ENCODE measurements at places on chromosomes 13 and 19.
A peak's percentile ranks its signal among the peaks of the same experiment; 100 is the strongest.

DNA sequence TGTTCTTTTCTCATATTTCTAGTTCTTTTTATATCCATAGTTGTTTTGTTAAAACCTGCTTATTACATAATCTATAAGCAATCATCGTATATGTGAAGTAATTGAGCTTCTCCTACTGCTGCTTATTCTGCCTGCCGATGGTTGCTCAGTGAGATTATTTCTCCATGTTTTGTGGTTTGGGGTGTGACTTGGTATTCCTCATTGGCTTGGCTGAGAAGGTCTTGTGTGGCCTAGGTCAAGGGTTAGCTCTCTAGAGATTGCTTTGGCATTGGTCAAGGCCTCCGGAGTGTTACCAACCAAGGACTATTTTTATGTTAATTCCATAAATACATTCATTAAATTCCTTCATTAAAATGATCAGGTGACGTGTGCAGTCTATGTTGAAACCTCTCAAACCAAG, 302.8 kb downstream of the MYO16 start:
- no peak for DNase-seq

- DNase-seq, result peak; percentile 14
These were observed 17.7 kb downstream of the CCDC97 start for GRCh38 chr19:41327576-41328156.

- DNase-seq, result no peak
These were observed 437.9 kb downstream of the KLF12 start for GRCh38 chr13:73696271-73696670.

GRCh38 chr19:40424637-40425449, 949 bp downstream of the SERTAD1 start:
- peak; percentile 87 for DNase-seq

GRCh38 chr13:25674371-25674770, 302.6 kb downstream of the ATP8A2 start:
- no peak for DNase-seq

DNA sequence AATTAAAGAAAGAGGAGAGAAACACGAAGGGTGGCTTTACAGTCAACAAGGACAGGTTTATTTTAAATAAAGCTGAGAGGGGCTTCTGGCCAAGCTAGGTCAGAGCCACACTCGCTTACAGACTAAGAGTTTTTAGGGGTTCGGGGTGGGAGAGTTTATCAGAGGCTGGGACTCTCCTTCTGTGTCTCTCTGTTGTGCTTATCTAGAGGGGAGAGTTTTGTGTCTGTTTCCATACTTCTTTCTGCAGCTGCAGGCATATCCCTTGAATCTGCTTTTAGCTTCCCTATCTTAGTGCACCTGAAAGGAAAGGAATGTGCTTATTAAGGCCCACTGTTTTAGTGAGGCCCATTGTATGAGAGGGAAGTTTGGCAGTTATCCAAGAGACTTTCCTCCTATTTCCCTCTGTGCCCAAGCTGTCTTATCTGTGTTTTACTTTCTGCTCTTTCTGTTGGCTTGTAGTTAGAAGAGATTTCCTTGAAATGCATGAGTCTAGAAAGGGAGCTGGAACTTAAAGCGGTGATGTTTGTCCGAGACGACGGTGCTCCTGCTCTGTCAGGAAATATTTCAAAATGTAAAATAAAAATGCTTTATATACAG, 275.3 kb downstream of the KCTD12 start:
- DNase-seq, result no peak

DNA sequence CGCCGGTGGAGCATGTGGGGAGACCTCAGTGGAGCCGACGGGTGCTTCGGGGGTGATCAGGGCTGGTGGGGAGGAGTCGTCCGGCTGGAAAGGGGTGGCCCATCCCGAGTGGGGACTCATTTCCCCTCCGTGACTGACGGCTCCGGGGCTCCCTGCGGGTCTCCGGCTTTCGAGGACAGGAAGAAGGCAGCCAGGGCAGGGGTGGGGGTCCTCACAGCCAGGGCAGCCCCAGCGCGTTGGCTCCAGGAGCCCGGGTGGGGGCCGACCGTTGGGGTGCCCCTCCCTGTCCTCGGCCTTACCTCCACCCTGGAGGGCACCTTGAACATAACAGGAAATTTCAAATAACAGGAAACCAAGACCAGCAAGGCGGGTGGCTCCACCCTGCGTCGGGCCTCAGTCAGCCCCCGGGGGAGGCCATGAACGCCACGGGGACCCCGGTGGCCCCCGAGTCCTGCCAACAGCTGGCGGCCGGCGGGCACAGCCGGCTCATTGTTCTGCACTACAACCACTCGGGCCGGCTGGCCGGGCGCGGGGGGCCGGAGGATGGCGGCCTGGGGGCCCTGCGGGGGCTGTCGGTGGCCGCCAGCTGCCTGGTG, at the start of gene S1PR4:
S1PR4 (plus strand) TSS at position 393 of the 596 bp plus-strand sequence; CDS start at position 417, 24 bp downstream.
- DNase-seq, result no peak

- no peak for DNase-seq
These were observed 60.8 kb downstream of the CCNA1 start for GRCh38 chr13:36493046-36493445.

- peak; percentile 72 for DNase-seq
These were observed 9.8 kb downstream of the PARP4 start for GRCh38 chr13:24502533-24503378.

- no peak for DNase-seq
These were observed 21.2 kb upstream of the UBAC2 start for GRCh38 chr13:99179460-99179859.

GRCh38 chr19:45177817-45178261, at the start of gene TRAPPC6A:
Gene TRAPPC6A (minus strand): TSS chr19:45178237. CDS start chr19:45178218, 19 bp downstream.
- no peak for DNase-seq

DNA sequence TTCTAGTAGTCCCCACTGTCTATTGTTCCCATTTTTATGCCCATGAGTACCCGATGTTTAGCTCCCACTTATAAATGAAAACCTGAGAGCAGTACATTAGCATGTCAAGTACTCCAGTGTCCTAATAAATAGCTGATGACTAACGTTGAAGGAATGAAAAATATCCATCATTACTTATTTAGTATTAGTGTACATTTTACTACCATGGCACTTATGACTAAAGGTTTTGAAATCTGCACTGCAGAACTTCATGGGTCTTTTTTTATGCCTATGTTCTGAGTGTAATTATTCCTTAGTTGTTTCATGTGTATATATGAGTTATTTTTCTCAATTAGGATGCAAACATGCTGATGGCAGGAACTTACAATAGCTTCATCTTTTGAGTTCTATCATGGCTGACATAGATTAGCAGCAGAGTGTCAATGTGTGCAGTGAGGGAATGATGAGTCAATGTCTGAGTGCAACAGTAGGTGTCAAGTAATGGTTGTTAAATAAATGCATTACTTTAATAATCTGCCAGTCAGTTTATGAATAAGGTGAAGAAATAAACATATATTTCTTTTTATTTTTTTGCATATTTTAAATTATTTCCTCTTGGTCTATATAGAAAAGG, 188.4 kb downstream of the ITGBL1 start:
- peak; percentile 3 for DNase-seq

DNA sequence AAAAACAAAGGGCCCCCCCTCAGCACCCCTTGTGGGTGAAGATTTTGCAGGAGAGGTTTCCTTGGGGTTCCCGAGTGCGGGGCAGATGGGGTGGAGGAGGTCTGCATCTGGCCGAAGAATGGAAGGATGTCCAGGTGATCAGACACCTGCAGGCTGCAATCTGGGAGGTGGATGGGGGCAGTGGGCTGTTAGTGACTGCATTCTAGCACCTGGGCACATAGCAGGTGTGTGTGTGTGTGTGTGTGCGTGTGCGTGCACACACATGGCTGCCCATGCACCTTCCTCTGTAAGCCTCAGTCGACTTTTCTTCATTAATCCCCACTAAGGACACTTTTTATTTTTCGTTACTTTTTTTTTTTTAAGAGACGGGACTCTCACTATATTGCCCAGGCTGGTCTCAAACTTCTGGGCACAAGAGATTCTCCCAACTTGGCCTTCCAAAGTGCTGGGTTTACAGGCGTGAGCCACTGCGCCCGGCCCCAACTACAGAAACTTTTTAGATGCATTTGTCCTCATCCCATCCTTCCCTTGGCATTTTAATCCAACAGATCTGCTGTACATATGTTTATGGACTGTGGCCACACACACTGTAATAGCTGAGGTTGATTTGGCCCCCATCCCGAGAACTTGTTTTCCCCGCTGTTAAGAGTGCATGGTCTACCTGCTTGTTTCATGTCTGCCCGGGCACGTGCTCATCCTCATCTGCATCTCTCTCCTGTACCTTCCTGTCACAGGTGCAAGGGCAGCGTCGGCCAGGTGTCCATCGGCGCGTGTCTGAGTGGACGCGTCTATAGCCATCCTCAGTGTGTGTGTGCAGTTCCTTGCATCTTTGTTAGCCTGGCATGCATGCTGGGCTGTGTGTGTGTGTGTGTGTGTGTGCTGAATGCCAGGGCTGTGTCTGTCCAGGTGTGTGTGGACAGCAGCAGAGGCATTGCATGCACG, 731 bp downstream of the MAG start:
- no peak for DNase-seq

DNA sequence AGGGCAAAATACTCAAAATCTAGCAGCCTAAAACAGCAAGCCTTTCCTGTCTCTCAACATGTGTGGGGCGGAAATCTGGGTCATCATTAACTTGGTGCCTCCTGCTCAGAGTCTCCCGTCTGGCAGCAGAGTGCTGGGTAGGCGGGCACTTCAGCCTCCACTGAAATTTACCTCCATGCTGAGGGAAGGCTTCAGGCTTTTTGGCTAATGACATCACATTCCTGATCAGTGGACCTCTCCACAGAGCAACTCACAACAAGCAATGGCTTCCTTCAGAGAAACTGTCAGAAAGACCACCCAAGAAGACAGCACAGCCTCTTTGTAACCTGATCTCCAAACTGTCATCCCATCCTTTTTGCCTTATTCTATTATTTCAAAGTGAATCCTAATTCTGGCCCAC, 1109.0 kb downstream of the UQCRFS1 start:
- DNase-seq, result peak; percentile 65

GRCh38 chr19:5608291-5608690, 14.3 kb downstream of the SAFB2 start:
- no peak for DNase-seq

DNA sequence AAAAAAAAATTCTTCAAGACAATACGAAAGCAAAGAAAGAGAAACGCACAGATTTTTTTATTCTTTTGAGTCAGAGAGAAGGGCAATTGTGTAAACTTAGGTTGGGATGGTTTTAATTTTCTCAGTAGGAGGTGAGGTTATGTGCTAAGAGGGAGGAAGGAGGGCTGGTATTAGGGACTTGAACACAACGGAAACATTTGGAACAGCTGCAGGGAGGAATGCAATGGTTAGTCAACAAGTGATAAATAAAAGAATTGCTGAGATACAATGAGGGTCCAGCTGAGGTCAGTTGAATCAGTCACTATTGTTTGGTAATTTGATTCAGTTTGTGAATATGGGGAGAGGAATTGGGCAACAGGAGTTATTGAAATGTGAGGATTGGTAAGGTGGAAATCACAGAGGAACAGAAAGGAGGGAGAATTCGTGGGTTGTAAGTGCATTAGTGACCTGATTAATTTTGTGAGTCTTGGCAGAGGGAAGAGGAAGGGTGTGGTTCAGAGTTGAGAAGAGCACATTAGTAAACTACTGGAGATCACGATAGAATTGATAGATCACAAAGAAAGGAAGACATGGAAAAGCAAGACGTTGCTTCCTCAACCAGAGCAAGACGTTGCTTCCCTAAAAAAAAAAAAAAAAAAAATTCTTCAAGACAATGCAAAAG, 499.5 kb upstream of the SPRY2 start:
- DNase-seq, result peak; percentile 51

GRCh38 chr19:2804156-2805004, 15.3 kb upstream of the ZNF554 start:
- DNase-seq, result no peak

DNA sequence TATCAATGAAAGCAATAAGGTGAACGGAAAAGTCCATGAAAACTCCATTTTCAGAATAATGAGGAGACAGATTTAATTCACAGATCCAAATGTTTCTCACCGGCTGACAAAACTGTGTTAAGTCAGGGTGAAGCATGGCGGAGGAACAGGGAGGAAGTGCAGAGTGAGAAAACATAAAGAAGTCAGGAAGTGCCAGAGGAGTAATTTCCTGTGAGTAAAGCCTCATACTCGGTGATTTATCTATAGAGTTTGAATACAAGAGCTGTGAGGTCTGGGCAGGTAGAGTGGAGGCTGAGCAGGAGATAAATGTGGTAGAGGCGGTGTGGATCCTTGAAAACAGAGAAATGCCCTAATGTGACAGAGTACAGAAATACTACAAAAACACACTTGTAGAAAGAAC, 11.4 kb downstream of the CARD8 start:
- DNase-seq, result no peak

DNA sequence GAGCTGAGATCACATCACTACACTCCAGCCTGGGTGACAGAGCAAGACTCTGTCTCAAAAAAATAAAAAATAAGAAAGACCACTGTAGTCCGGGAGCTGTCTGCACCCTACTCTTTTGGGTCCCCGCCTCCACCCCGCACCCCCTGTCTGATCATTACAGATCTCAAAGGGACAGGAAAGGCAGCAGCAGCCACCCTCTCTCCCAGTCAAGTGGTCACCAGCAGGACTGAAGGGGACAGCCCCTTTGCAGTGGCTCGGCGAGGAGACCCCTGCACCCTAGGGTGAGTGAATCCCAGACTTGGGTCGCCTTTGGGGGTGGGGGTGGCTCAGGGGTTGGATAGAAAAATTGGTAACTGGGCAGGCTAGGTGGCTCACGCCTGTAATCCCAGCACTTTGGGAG, 12.5 kb upstream of the KCNN1 start:
- DNase-seq, result no peak

GRCh38 chr13:113258321-113259054, 38.6 kb upstream of the LAMP1 start:
- DNase-seq, result no peak

- DNase-seq, result peak; percentile 92
These were observed 5.5 kb upstream of the SAE1 start for GRCh38 chr19:47124937-47125668.

DNA sequence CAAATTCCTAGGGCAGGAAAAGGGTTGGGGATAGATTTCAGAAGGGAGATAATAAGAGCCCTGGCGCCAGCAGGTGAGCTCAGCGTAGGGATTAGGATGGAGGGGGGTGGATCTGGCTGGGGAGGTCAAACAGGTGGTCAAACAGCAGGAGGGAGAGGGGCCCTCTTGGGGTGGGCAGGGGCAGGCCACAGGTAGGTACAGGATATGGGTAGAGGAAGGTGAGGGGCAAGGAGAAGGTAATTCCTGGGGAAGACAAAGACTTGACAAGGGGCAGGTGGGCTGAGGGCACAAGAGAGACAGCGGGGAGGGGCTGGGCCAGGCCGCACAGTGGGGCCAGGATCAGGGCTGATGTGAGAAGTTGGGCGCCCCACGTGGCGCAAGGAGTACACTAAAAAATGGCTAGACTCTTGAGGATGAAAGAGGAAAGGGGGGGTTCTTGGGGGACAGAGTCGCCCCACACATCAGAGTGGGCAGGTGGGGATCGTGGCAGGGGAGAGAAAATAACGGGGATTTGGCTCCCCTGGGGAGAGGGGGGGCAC, 713 bp downstream of the KRI1 start:
- DNase-seq, result peak; percentile 74

GRCh38 chr13:80444240-80445015, 103.5 kb upstream of the SPRY2 start:
- DNase-seq, result no peak

Measured in eye (tissue), 1 donor.